GM19239 (cell line): ENCODE measurements at places on chromosomes 3 and 15.

DNA sequence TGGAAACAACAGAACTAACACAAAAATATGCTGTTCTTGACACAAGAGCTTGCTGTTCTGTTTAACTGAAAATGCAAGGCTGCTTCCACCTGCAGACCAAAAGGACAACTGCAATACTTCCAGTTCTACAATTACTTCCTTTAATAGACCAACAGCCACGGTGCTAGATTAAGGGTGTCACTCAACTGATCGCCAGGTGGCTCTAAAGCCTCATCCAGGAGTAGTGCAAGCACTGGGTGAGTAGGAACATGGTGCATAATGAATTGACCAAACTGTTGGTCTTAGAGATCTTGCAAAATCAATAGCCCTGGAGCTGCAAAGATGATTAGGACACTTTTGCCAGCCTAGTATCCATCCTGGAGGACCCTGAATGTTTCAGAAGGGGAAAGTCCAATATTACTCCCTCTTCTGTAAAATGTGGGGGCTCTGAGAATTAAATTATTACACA lies 3.6 kb upstream of the CLDN16 start:
- peak; percentile 13 for DNase-seq

GRCh38 chr3:112303764-112304325 lies 9.8 kb upstream of the SLC9C1 start:
- no peak for DNase-seq

DNA sequence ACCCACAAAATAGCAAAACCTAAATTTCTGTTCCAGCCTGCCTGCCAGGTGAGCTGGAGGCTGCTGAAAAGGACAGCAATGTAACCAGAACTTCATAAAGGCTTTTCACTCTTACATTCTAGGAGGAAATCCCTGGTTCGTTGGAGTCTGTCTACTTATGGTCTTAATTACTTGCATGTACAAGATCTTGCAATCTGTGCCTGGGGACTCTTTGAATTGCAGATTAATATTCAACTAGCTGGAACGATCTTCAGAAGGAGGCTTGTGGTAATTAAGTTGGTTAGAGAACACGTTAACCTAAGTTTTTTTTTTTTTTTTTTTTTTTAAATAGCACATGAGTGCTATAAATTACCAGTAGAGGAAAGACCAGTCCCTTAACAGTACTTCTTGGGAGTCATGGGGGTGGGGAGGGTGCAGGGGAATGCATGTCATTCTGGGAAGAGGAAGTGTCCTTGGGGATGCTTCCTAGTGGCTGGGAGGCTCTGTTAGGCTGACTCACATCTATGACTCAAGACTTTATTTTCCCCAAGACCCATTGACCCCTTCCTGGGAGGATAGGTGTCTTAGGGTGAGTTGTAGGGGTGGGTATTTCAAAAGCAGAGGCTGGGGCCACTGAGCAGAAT lies 139.8 kb downstream of the RAB11A start:
- no peak for DNase-seq

GRCh38 chr3:157520485-157521150 lies 17.4 kb upstream of the VEPH1 start:
- no peak for DNase-seq

DNA sequence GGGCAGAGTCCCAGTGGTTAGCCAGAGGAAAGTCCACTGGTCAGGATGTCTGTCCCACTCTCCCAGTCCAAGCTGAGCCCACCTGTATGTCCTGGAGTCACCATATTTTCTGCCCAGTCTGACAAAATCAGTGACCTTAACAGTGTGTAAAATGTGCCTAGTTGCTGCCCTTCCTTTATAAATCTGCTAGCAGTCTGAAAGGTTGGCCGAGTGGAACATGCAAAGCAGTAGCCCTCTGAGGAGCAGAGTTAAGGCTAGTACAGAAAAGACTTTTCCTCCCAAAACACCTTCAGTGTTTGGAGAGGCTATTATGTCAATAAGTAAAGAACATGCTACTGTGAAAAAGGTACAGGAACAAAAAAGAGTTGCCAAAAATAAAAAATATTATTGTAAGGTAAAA lies 15.3 kb downstream of the TTC21A start:
- no peak for DNase-seq

GRCh38 chr15:67101911-67102598 lies 36.7 kb downstream of the SMAD3 start:
- no peak for DNase-seq

- DNase-seq: no peak
These were observed 299.5 kb downstream of the IL5RA start for GRCh38 chr3:2810723-2811122.
